CD4-positive, CD25-positive, alpha-beta regulatory T cell (primary cell): ENCODE measurements at places on chromosomes 12 and 14. TPM values are rescaled to one million over a fixed set of nuclear protein-coding genes. Genes with fewer than 3 reads are reported as not detected.

DNA sequence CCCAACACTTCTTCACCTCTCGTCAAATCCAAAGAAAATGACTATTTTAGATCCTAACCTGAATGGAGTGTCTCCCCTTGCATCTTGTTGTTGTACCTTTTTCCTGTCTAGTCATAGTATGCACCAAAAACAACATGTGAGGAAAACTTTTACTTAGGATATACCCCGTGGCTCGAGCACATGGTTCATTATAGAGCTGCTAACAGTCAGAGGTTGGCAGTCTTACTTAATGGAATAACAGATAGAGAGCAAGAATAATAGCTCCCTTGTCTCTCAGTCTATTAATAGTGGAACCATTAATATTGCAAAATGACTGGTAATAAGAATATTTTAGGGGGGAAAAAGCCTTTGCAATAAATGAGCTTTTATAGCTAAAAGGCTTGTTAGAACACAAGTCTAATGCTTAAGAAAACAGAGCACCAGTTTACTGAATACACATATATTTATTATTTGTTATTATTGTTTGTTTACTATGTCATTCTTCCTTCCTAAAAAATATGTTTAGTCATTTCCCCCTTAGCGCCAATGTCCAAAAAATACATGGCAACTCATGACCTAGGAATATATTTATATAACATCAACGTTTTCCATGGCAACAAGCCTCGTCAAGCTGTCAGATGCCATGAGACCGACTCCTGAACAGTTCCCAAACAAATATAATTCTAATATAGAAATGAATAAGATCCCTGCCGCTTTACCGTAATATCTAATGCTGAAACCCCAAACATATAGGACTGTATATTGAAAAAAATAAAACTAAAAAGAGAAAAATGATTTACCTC, 592.4 kb downstream of the SOX5 start:
- DNase-seq, result no peak

DNA sequence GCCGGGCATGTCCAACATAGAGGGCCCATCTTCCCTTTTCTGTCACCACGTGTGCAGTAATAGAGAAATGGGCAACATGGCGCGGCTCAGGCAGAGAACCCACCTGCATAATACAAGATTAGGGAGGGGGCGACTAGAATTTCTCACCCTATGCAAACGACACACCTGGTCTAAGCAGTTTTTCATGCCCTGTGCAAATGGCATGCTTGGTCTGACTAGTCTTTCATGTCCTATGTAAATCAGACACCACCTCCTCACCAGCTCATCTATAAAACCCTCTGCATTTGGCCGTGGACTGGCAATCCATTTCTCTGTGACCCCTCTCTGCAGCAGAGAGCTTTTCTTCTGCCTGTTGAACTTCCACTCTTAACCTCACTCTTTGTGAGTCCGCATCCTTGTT, 180.2 kb upstream of the PZP start:
- DNase-seq, result no peak

Gene SDSL
- 1.8 TPM for polyA plus RNA-seq

Gene CCDC38
- not detected for polyA plus RNA-seq

Gene CACNA2D4
- polyA plus RNA-seq, result 6.4 TPM

GRCh38 chr12:13957576-13957975, 23.8 kb downstream of the GRIN2B start:
- no peak for DNase-seq

- no peak for DNase-seq
These were observed 211.0 kb downstream of the TBX5 start for GRCh38 chr12:114194956-114195355.

DNA sequence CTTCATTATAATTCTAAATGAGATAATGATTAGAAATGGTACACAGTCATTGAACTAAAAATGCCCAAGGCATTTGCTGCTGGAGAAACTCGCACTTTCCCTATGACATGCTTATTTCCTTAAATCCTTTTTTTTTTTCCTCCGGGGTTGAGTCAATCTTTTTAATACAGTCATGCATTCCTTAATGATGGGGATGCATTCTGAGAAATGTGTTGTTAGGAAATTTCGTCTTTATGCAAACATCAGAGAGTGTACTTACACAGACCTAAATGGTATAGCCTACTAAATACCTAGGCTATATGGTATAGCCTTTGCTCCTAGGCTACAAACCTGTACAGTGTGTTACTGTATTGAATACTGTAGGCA, 29.8 kb upstream of the DACT1 start:
- no peak for DNase-seq

Gene CPM
- 2.5 TPM for polyA plus RNA-seq

DNA sequence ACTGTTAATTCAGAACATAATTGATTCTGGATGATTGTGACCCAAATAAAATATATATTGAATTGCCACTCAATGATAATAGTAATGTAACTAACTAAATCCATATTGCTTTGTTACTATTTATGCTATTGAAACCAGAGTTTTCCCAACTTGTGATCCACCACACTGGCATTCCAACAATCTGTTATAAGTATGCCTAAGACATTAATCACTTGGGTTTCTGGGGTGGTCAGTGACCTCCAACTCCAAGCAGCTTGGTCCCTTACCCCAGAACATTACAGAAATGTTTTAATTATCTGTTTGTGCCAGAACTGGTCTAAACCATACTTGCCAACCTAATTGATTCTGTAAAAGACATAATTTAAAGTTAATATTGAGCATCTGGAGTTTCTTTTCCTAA, 14.6 kb downstream of the CAPS2 start:
- no peak for DNase-seq

DNA sequence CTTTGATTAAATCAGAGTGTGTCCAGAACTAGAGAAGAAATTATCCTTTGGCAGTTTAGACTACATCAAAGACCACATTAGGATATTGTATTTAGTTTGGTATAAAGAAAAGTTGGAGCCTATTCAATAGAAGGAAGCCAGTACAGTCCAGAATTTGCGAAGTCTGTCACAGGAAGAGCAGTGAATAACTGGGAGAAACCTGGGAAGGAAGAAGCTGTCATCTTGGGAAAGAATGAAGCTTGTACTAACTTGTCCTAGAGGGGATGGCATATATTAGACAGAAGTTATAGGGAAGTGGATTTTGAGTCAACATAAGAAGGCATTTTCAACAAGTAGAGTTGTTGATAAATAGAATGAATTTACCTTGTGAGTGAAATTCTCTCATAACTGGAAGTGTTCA, 386.7 kb downstream of the LRIG3 start:
- no peak for DNase-seq

- DNase-seq, result no peak
These were observed 11.4 kb downstream of the ANKRD9 start for GRCh38 chr14:102497998-102498677.

- no peak for DNase-seq
These were observed 22.7 kb downstream of the SETD1B start for GRCh38 chr12:121826318-121827150.

GRCh38 chr14:91961297-91962220, 14.1 kb upstream of the FBLN5 start:
- DNase-seq, result no peak

DNA sequence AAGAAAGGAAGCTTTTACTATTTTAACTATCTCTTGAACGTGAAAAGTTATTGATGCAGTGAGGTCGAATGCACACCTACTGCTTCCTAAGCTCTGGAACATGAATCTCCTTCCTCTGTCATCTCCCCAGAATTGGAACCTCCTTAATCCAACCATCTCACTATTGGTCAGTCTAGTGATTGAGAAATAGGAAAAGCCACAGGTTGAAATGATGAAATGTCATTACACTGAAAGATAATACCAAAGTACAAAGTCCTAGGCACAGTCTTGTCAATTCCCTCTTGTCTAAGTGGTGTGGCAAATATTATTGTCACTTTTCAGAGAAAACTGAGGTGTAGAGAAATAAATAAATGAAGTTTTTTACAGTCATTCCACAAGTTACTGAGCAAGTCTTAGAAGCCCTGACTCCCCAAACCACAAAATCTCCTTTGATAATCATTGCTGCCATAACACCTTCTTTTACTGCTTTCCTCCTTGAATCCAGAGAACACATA, 19.5 kb upstream of the HIGD1C start:
- DNase-seq, result no peak

Gene WNT1
- not detected for polyA plus RNA-seq

Gene C12orf60
- polyA plus RNA-seq, result 1.4 TPM

- DNase-seq, result no peak
These were observed 173.8 kb downstream of the AEBP2 start for GRCh38 chr12:19613051-19613535.

DNA sequence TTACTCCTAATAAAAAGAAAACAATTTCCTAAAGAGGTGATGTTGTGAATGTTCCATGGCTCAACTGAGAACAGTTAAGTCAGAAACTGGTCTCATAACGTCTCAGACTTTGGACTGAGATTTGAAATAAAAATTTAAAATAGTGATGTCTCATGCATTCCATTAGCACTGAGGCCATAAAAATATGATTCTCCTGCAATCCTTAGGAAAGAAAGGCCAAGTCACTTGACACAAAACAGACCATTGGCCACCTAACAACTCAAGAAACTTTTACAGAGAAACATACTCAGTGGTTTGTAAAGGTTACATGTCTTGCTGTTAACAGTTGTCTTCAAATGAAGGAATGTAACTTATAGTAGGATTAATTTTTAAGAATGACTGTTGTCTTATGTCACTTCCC, 58.1 kb downstream of the STAB2 start:
- DNase-seq, result no peak

DNA sequence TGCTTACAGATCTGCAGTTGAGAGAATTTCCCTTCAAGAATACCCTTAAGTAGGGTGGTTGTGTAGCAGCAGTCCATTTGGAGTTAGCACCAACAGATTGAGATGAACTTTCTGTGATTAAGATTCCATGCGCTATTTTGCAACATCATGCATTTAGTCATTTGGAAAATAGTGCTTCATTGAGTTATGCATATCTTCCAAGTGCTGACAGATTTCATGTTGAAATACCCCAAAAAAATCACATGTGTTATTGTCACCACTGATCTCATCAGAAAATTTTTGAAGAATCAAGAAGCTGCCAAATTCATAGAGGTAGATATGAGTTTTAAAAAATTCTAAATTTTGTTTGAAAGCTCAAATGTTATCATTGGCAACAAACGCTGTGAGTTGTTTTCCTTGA, 35.5 kb upstream of the OSBPL8 start:
- DNase-seq, result no peak

Gene LARP4
- 14.1 TPM for polyA plus RNA-seq

- no peak for DNase-seq
These were observed 4.8 kb downstream of the GMPR2 start for GRCh38 chr14:24237463-24237955.

GRCh38 chr12:11577658-11578260, 71.7 kb upstream of the ETV6 start:
- DNase-seq, result no peak

Gene KRT86
- not detected for polyA plus RNA-seq

GRCh38 chr12:131032082-131032750, 78.5 kb downstream of the ADGRD1 start:
- no peak for DNase-seq

- no peak for DNase-seq
These were observed 156.7 kb downstream of the TMEM121 start for GRCh38 chr14:105682956-105683570.

Gene SRRM4
- polyA plus RNA-seq, result not detected

DNA sequence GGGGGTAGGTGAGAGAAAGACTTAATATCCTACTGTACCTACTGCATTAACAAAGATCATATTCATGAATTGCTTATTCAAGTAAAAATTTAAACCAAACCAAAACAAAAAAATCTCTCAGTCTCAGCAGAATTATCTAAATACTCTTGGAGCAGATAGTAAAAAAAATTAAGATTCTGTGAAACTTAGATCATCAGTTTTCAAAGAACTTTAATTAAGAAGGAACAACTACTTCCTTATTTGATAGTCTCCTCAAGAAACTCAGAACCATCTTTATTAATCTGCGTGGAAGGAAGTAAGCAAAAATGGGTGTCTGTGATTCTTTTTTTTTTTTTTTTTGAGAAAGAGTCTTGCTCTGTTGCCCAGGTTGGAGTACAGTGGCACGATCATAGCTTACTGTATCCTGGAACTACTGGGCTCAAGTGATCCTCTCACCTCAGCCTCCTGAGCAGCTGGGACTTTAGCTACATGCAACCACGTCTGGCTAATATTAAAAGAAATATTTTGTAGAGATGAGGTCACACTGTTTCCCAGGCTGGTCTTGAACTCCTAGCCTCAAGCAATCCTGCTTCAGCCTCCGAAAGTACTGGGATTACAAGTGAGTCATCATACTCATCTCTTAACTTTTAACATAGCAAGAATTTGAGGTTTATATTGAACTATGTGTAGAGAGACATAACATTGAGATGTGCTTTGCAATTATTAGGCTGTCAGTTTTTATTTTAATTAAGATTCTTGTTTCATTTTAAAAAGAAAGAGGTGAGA, 37.4 kb downstream of the GAS2L3 start:
- DNase-seq, result no peak
